Dermis lymphatic vessel endothelial cell (primary cell): ENCODE measurements at places on chromosomes 7 and 10. TPM values are rescaled to one million over a fixed set of nuclear protein-coding genes. Genes with fewer than 3 reads are reported as not detected.

The NPSR1 gene
- not detected in 2 replicates for total RNA-seq

The ITPRID1 gene
- total RNA-seq = not detected in 2 replicates

The KLF14 gene
- total RNA-seq = not detected in 2 replicates

The PNLIPRP3 gene
- total RNA-seq = not detected in 2 replicates

The ITGA8 gene
- 2.4 and 10.9 TPM in 2 replicates for total RNA-seq

The PLXNA4 gene
- total RNA-seq = 5.3 and 30.2 TPM in 2 replicates

The GIMAP4 gene
- total RNA-seq = 250 and 389 TPM in 2 replicates

The OPALIN gene
- total RNA-seq = not detected in 2 replicates

The PARD3 gene
- 38.9 and 44.1 TPM in 2 replicates for total RNA-seq

The MRC1 gene
- total RNA-seq = 201 and 288 TPM in 2 replicates

The CHAT gene
- total RNA-seq = not detected in 2 replicates

The CRYGN gene
- total RNA-seq = not detected in 2 replicates

The SGCE gene
- total RNA-seq = 93.9 and 139 TPM in 2 replicates

The EN2 gene
- total RNA-seq = under 0.01 TPM in 1 of 2 replicates, not detected in the other

The SMIM30 gene
- total RNA-seq = 59.3 and 60.1 TPM in 2 replicates

The SFTPA1 gene
- total RNA-seq = under 0.01 TPM in 1 of 2 replicates, not detected in the other

The PPP1R3C gene
- total RNA-seq = 0.09 and 0.33 TPM in 2 replicates

The GARIN1A gene
- 0.09 and 0.33 TPM in 2 replicates for total RNA-seq

The PTPRN2 gene
- 2.7 and 3.1 TPM in 2 replicates for total RNA-seq

The LIPN gene
- total RNA-seq = not detected in 2 replicates

The APBB1IP gene
- total RNA-seq = 0.11 TPM in 1 of 2 replicates, not detected in the other

The CTNNA3 gene
- total RNA-seq = 0.22 and 0.26 TPM in 2 replicates

The TMEM72 gene
- not detected in 2 replicates for total RNA-seq
